ENCODE measurements at places on chromosomes 16 and 17. TPM values are rescaled to one million over a fixed set of nuclear protein-coding genes. Genes with fewer than 3 reads are reported as not detected.

DNA sequence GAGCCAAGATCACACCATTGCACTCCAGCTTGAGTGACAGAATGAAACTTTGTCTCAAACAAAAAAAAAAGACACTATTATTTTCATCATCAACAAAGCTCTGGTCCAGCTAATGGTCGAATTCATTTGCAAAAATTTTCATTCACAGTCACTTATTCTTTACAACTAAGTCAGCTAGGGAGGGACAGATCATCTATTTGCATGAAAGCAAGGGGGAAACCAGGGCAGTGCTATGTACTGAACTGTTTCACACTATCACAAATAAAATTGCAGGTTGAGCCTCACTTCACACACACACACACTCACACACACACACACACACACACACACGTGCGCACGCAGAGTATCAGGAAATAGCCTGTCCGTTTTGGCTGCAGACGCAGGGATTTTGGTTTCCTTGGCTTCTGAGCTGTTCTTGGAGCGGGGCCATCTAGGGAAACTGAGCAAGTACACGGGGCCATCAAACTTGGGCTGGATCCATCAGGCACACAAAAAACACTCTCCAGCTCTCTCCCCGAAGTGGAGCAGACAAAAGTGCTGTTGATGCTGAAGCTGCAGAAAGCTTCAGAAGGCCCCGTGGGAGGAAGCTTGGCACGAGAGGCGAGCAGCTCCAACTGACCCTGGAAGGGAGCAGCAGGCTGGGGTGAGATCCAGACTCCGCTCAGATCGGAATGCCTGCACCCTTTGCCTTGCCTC lies 44.3 kb upstream of the HELZ start:
- DNase-seq: no peak

DNA sequence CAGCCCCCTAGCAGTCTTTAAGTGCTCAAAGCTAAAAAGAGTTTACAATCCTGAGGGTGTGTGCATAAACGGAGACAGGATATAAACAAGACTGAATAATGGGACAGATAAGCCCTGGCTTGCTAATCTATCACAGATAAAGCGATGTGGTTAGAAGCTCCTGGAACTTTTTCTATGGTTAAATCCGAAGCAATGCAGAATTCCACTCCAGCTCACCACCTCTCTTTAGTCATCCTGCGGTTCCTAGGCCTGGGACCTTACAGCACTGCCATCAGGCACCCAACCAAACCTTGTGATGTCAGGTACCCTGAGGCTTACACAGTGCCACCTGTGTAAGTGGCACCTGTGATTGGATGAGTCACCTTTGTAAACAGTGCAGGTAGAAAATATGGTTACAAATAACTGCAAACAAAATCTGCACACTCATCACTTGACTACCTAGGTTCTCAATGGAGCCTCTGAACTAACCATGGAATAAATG lies 31.5 kb upstream of the B4GALNT2 start:
- peak; percentile 74 for DNase-seq

GRCh38 chr17:34527136-34527907 lies 52.1 kb upstream of the TMEM132E start:
- no peak for DNase-seq

GRCh38 chr17:4858068-4858881 lies 25.1 kb downstream of the MINK1 start:
- peak; percentile 70 for DNase-seq

Gene FOXN1
- total RNA-seq: not detected

Gene CBX8
- total RNA-seq: 7.6 TPM

- no peak for DNase-seq
Measured at GRCh38 chr16:426115-426905, 861 bp downstream of the RAB11FIP3 start.

DNA sequence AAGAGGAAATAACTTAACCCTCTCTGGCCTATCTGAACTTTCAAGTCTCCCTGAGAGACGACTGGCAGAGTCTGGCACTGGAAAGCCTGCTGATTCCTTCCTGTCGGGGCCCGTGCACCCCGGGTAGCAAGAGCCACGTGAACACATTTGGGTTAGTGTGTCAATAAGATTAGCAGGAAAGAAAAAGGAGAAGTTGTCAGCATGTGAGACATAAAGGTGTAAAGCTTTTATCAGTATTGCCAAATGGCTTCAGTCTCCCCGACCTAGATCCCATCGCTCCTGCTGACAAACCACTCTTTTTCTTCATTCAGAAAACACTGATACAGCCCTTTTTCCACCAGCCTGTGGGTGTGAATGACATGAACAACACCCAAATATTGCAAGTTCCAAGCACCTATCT lies 74.4 kb downstream of the CCT6B start:
- no peak for DNase-seq

Gene RNU2-1
- total RNA-seq: not detected

GRCh38 chr16:3949287-3949686 lies 68.8 kb upstream of the CREBBP start:
- no peak for DNase-seq

Gene CTRL
- total RNA-seq: 2.5 TPM

Gene KRTAP16-1
- not detected for total RNA-seq

Gene ARRB2
- total RNA-seq: 22.1 TPM

Gene TMEM101
- 48.2 TPM for total RNA-seq

Gene KRT20
- total RNA-seq: not detected

GRCh38 chr17:261635-262034 lies 80.2 kb upstream of the DOC2B start:
- DNase-seq: no peak

DNA sequence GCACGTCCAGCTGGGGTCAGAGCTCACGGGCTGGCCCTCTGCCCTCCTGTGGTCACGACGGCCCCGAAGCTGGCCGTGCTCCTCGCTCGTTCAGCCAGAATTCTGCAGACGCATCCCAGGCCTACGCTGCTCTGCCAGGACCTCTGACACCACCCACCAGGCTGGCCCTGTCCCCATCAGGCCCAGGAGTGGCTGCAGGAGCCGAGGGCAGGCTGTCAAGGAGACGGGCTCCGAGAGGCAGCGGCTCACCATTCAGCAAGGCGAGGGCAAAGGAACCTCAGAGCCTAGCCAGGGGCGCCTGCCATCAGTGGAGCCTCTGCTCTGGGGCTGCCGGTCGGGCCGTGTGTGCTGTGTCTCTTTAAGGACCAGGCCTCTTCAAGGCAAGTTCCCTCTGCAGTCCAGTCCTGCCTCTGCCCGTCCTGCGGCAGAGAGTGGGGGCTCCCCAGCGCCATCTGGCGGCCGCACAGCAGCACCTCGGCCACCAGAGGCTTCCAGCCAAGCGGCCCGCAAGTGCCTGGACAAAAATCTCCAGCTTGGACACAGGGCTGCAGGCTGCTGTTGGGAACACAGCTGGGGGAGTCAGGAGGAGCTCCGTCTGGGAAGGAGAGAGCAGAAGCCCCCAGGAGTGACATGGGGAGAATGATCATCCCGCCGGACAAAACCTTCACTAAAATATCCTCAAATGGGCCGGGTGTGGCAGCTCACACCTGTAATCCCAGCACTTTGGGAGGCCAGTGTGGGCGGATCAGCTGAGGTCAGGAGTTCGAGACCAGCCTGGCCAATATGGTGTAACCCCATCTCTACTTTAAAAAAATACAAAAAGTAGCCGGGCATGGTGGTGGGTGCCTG lies 7.4 kb upstream of the ABR start:
- peak; percentile 80 for DNase-seq

DNA sequence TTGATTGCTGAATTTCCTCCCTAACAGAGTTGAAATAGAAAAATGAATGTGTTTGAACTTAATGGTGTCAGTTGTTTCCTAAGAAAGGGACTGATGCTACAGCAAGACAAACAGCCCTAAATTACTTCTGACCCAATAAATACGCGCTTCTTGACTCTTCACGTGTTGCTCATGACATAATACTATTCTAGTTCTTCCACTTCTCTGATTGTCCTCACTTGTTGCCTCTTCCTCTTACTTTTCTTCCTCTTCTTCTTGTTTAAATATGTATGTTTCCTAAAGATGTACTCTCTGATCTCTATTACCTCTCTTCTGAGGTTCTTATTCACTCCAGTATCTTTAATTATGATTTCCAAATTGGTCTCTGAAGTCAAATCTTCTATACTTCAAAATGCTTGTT lies 32.4 kb downstream of the RNF43 start:
- no peak for DNase-seq

DNA sequence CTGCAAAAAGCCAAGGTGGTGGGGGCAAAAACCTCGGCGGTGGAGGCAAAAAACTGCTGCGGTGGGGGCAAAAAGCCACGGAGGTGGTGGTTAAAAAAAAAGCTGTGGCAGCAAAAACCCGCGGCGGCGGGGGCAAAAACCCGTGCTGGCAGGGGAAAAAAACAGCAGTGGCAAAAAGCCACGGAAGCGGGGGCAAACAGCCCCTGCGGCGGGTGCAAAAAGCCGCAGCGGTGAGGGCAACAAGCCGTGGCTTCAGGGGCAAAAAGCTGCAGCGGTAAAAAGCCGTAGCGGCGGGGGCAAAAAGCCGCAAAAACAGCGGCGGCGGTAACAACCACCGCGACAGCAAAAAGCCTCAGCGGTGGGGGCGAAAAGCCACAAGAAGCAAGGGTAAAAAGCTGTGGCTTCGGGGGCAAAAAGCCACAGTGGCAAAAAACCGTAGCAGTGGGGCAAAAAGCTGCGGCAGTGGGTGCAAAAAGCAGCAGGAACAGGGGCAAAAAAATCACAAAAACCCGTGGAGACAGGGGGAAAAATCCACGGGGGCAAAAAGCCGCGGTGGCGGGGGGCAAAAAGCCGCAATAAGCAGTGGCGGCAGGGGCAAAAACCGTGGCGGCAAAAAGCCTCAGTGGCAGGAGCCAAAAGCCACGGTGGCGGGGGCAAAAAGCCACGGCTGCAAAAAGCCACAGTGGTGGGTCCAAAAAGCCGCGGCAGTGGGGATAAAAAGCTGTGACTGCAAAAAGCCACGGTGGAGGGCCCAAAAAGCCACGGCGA lies 193.7 kb downstream of the SHCBP1 start:
- no peak for DNase-seq

Gene ERN1
- 4.6 TPM for total RNA-seq

DNA sequence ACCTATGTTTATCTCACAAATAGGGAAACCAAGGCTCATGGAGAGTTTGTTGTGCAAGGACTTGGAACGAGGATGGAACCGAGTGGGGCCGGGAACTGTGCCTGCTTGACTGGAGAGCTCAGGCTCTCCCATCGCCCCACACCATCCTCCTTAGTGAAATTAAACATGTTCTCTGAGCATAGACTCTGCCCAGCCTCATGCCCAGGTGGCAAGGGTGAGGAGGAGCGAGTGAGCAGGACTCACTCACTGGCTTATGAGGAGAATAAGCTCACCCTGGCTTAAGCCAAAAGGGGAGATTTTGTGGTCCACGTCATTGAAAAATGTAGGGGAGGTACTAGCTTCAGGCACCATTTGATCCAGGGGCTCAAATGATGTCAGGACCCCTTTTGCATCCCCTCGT lies 44.8 kb downstream of the NKD1 start:
- no peak for DNase-seq

- no peak for DNase-seq
Measured at GRCh38 chr17:67680445-67681224, 37.1 kb upstream of the NOL11 start.

DNA sequence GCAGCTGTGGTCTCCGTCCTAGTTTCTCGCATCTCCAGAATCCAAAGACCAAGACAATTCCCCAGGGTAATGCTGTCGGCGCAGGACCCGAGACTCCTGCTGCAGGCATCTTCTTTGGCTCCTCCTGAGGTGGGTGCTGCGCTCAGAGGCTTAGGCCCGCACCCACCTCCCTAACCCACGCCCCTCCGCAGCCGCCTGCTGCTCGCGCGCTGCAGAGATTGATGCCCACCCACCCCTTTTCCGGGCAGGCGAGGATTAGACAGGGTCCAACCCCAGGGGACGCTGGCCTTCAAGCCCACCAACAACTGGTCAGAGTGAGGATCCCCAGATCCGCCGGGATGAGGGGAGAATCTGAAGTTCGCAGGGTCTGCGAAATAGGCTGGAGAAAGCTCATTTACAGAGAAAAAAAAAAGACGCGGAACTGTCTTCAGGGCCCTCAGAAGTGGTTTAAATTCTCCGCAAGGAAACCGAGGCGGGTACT lies 27.9 kb downstream of the SLFN11 start:
- DNase-seq: no peak

Gene PGAP3
- total RNA-seq: 6.2 TPM

DNA sequence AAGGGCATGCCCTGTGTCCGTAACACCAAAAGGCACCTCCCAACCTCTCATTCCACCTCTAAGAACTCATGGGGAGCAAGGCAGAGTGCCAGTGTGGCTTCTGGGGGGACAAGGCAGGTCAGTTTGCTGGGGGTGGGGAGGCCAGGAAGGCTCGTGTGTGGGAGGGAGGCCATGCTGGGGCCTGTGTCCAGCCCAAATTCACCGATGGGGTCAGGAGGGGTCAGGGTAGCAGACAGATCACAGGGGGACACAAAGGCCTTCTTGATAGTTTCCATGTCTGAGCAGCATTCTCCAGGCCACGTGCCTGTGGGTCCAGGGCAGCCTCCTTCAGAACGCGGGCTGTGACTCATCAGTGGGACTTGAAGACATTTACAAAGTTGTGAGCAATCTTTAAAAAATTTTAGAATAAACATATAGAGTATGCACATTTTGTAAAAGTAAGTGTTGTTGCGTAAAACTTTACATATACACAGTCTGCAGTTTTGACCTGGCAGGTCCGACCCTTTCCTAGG lies 20.9 kb downstream of the SPACA3 start:
- DNase-seq: peak; percentile 84

GRCh38 chr17:74677558-74678466 lies 34.9 kb downstream of the CD300LF start:
- peak; percentile 46 for DNase-seq

DNA sequence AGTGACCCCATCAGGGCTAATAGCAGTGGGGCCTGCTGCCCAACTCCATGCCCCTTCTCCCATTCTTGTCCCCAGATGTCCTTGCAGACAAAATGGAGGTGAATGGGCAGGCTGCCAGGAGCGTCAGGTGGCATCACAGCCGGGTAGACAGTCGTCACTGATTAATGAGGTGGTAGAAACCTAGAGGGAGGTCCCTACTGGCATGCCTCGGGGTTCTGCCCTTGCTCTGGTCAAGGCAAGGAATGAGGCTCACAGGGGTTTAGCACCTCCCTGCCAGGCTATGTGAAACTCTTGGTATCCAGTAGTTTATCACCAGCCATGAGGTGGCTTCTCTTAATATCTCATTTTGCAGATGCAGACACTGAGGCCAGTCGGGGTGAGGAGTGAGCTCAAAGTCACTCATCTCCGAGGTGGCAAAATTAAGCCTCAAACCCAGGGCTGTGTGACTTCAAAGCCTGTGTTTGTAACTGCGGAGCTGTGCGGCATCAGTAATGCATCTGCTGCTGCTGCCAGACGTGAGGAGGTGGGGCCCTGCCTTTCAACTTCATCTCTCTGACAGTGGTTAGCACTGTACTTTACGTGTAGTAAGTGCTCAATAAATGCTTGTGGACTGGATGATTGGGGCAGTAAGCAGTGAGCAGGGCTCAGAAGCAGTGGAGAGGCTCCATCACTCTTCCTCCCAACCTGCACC lies 21.3 kb downstream of the RAI1 start:
- DNase-seq: no peak

Gene SLFN14
- not detected for total RNA-seq
